ENCODE measurements at places on chromosomes 2 and 18. TPM values are rescaled to one million over a fixed set of nuclear protein-coding genes. Genes with fewer than 3 reads are reported as not detected.

Gene ST6GAL2
- under 0.01 TPM for total RNA-seq

Gene NEUROD1
- total RNA-seq = not detected

Gene ACMSD
- total RNA-seq = not detected

Gene USP14
- total RNA-seq = 14.5 TPM

Gene ANKRD30B
- total RNA-seq = not detected

Gene FOXD4L1
- not detected for total RNA-seq

Gene STEAP3
- 30.8 TPM for total RNA-seq

Gene CTDP1
- 16.0 TPM for total RNA-seq

Gene NT5DC4
- total RNA-seq = not detected

All from bronchus fibroblast of lung (primary cell).